ENCODE measurements at places on chromosomes 13 and 19.

DNA sequence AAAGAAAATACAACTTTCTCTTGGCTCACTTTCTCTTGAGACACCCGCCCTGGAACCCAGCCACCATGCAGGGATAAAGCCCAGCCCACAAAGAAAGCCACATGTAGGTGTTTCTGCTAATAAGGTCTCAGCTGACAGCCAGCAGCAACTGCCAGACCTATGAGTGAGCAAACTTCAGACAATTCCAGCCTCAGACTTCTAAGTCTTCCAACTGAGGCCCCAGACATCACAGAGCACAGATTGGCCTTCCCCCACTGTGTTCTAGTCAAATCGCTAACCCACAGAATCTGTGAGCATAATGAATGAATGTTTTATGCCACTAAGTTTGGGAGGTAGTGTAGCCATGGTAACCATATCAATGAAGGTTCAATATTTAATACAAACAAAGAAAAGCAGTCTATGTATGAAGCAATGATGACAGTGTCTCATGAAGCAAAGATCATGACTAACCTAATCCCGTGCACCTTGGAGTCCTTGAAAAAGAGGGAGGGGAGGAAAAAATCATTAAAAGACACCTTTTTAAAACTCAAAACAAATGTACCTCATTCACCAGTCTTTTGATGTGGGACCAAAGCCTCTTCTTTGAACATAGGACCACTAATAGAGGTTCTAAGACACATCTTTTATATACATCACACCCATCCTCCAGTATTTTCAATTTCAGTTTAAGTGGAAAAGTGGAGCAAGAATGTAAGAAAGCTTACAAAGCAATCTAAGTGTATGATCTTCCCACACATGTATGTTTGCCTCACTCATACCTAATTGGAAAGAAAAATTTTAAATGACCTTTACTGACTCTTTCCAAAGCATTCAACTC, 6.2 kb downstream of the MRPS31 start:
- DNase-seq, result no peak

DNA sequence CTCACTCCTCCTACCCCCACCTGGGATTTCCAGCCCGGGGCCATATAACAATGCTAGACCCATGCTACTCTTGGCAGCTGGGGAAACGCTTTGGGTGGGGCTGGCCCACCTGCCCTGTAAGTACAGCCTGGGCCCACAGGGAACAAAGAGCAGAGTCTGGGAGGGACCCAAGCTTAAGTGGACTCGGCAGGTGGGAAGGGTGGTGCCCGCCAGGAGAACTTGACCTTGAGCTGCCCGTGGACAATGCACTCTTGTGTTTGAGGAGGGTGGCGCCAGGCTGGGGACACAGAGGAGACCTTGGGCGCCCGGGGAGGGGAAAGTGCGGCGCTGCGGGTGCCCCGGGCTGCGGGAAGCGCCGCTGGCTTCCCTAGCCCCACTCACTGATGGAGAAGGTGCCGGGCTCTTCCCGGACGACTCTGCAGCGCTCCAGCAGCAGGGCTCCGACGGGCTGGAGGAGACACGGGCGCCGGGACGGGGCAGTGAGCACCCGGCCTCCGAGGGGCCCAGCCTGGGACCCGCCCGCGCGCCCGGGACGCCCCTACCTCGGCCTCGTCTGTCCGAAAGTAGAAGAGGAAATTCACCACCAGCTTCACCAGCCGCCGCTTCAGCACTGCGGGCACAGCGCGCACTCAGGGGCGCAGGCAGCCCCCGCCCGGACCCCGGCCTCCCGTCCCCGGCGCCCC, 607 bp downstream of the PLEKHJ1 start:
- DNase-seq, result no peak

DNA sequence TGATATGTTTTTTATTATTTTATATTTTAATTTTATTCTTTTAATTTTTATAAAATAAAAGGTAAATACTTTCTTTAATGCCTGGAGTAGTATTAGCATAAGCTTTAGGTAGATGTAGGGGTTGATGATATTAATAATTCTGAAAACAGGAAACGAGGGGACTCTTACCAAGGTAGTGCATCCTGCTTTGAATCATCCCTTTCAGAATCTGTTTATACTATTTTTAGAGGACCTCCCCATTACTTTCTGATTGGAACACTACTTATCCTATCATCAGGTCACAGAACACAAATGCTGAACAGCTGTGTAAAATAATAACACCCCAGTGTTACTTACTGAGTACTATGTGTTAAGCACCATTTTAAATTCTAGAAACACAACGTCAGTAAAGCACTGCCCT, 27.3 kb downstream of the COG6 start:
- DNase-seq, result no peak

- no peak for DNase-seq
Measured at GRCh38 chr13:98487016-98487415, 89.9 kb downstream of the STK24 start.

GRCh38 chr13:48160606-48161278, 65.8 kb upstream of the MED4 start:
- DNase-seq, result no peak
